ENCODE measurements at places on chromosomes 3 and 15.

DNA sequence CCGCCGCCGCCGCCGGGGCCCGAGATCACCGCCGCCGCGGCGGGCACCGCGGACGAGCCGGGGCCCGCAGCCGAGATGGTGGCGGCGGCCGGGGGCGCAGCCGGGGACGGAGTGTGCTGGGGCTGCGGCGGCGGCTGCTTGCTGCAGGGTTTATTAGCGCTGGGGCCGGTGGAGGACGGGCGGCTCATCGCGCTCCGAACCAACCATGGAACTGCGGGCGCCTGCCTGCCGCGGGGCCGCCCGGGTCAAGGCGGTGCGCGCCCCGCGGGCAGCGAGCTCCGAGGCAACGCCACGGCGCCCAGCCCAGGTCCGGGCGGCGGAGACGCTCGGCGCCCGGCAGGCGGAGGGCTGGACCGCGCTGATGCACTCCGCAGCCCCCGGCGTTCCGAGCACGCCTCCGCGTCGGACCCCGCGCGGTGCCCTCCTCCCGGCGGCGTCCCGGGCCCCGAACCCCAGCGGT is 277 bp downstream of the SIAH2 start:
- DNase-seq = no peak

DNA sequence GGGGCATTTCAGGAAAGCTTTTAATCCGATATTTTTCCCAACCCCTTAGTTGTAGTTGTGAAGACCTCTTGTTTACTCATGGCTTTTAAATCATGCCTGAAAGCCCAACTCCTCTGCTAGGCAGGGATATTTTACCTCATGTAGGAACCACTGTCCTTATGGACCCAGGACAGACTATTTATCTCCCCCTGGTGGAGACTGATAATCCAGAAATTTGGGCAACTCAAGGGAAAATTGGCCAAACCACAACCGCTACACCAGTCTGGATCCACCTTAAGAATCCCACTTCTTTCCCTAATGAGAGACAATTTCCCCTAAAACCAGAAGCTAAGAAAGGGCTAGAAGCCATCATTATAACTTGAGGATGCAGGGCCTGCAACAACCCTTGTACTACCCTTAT is 248.1 kb upstream of the STAC start:
- no peak for DNase-seq

- DNase-seq = no peak
These were observed 487.5 kb upstream of the TPRG1 start for GRCh38 chr3:188684276-188684675.

- DNase-seq = no peak
These were observed 325.1 kb downstream of the CACNA2D3 start for GRCh38 chr3:54447427-54447826.

DNA sequence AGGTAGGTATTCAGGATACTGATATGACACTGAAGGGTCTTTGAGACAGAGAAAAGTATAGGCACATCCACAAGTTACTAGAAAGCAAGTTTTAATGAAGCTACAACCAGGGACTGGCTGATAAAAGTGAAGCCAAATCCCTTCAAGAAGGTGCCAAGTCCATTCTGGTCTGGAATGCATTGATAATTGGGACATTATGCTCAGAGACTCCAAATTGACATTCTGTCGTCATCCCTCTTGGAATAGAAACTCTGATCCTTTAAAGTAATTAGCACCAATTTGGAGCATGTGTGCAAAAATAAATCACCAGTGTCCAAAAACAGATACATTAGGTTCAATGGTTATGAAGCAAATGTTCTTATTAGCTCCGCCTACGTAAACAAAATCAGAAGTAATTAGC is 47.3 kb upstream of the BCL6 start:
- DNase-seq = no peak

GRCh38 chr3:16366581-16366980 is 101.6 kb downstream of the OXNAD1 start:
- DNase-seq = no peak

GRCh38 chr3:120418446-120418845 is 32.3 kb downstream of the FSTL1 start:
- DNase-seq = no peak

- DNase-seq = no peak
These were observed 10.1 kb upstream of the CAPN3 start for GRCh38 chr15:42349186-42349585.

DNA sequence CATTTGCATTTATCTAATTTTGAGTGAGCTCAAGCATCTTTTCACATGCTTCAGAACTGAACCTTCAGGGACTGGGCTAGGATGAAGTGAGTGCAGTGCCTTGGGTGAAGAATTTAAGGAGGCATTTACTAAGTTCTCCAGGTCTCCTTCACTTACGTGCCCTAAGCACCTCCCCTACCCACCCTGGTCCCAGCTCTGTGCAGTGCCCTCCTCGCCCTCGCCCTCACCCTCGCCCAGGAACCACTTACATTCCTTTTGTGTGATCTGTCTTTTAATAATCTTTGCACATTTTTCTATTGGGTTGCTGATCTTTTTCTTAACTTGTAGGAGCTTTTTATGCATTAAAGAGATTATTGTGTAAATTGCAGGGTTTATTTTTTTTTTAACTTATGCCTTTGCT is 322.6 kb downstream of the THSD4 start:
- no peak for DNase-seq

- no peak for DNase-seq
These were observed 115.2 kb upstream of the TSC22D2 start for GRCh38 chr3:150292891-150293290.

- DNase-seq = no peak
These were observed 423.7 kb downstream of the EPHB1 start for GRCh38 chr3:135218782-135219181.

DNA sequence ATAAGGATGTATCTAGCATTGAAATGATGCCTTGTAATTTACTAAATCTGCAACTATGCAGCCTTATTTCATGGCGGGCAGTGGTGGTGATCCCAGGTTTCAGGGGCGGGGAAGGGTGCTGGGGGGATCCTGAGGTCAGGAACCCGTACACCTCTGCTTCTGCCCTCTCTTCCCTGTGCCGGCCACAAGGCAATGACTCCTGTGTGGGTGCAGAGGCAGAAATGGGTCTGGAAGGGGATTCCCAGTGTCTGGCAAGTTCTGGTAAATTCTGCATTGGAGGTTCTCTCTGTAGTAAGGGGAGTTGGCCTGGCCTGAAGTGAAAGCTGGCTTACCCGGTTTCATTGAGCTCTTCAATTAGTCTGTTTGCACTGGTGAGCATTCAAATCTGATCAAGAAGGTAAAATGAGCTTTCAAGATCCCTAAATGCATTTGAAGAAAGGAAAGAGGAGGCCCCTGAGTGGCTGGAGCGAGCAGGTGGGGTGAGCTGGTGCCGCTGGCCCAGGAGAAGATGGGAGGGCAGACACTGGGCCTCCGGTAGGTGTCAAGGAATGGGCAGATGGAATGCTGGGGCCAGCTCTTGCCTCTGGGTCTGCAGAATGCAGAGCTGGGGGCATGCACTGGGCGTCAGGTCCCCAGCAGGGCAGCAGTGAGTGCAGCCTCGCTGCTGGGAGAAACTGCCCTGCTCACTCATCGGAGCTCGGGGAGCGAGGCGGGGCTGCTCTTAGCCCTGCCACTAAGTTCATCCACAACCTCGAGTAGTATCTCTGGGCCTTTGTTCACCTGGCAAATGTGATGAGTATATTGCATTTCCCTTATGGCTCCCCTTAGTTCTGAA is 13.7 kb downstream of the NRROS start:
- no peak for DNase-seq

- no peak for DNase-seq
These were observed 258.7 kb downstream of the SLCO3A1 start for GRCh38 chr15:92112180-92112579.

DNA sequence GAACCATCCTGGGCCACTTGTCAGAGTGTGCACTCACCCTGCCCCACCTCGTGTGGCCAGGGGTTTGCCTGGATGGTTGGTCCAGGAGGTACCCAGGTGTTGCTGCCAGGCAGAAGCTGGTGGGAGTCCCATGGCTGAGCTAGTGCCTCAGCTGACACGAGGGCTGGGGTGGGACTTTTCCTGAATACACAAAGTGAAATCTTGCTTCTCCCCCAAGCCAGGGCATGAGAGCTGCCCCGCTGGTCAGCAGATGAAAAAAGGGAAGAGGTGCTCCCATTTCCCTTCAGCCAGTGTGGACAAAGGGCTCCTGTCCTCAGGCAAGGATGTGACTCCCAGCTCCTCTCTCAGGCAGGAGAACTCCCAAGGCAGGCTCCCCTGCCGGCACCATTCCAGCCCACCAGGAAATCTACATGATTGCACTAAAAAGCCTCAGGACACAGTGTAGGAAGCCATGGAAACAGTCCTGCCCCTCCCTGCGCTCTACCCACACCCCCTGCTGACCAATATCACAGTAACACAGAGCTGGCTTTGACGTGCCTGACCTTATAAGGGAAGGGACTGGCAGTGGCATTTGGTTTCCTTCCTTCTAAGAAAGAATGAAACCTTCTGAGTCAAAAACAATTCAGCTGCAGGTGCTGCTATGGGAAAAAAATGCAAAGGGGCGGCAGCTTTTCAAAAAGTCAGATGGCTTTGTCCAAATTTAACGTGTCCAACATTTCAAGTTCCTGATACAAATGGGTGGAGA is 33.9 kb downstream of the MYO5C start:
- peak; percentile 40 for DNase-seq

GRCh38 chr3:49341996-49342395 is 2.1 kb upstream of the USP4 start:
- DNase-seq = no peak

- DNase-seq = no peak
These were observed 36.9 kb downstream of the GPR171 start for GRCh38 chr3:151166161-151166560.

- DNase-seq = no peak
These were observed 39.9 kb downstream of the GALNT15 start for GRCh38 chr3:16214366-16214765.

DNA sequence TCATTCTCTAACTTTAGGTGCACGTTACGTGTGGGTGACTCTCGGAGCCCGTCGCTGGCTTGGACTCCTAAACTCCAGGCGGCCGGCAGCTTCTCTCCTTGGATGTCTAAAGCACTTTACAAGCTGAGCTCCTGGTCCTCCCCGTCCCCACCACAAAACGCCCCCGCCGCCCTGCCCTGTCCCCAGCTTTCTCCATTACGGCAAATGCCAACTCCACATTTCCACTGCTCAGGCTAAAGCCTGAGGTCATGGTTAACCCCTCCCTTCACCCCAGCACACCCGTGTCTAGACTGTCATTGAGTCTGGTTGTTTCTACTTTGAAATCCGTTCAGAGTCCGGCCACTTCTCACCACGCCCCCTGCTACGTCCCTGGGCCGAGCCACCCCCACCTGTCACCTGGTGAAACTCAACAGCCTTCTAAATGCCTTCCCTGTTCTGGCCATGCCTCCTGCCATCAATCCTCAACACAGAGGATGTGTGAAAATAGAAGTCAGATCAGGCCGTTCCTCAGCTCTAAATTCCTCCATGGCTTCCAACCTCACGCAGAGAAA is 8.1 kb upstream of the PCSK6 start:
- no peak for DNase-seq

DNA sequence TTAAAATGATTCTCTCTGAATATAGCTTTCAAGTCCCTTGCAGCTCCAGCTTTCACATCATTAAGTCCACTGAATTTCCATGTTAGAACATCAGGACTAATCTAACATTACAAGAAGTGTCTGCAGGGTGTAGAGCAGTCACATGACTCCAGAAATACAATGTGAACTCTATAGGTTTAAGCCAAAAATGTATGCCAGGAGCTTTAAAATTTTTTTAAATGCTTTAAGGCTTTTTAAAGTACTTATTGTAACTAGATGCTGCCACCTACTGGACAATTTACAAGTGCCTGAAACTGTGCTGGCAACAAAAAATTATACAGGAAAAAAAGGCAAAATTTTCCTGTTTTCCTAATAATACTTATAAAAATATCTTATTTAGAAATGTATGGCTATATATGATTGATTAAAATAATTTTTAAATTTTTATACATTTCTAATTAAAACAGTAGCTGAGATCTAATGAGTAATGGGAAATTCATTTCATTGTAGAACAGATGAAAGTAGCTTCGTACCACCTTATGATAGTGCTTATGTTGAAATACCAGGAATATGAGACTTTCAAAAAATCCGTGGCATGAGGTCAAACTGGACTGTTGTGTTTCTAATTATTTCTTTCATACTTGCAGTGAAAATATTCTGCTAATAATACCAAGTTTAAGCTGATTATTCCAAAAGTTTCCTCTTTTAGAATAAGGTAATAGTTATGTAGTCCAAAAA is 25.7 kb downstream of the FSIP1 start:
- DNase-seq = no peak

- DNase-seq = peak; percentile 11
These were observed 22.8 kb downstream of the MYO1E start for GRCh38 chr15:59349680-59350420.

GRCh38 chr3:36227980-36228379 is 152.3 kb upstream of the STAC start:
- no peak for DNase-seq

DNA sequence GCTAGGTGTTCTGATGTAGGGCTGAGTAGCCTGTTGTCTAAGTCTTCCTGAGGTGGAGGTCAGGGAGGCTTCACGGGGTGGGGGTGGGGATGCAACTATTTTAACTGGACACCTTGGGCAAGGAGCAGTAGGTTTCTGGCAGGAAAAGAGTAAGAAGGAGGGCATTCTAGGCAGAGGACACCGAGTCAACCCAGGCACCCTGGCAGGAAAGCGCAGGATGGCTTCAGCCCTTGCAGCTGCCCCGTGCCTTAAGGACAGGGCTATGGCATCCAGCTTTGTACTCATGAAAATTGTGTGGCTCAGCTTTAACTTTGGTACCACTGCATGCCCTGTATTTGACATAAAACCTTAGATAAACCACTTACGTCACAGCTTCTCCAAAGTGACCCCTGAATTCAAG is 6.4 kb upstream of the FILIP1L start:
- DNase-seq = no peak

DNA sequence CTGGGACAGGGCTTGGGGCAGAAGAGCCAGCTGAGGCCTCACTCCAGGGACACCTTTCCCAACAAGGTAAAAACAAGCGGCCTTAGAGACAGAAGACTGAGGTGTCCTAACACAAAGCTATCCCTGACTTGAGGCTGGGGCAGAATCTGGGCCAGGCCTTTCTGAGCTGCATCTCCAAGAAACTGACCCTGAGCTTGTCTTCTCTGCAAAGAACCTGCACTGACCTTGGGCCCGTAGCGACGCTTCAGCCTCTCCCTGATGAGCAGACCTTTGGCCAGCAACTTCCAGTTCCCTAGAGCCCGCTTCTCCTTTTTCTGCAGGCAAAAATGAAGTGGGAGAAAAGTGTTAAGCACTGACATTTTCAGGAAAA is 22.2 kb downstream of the TMEM43 start:
- DNase-seq = no peak

DNA sequence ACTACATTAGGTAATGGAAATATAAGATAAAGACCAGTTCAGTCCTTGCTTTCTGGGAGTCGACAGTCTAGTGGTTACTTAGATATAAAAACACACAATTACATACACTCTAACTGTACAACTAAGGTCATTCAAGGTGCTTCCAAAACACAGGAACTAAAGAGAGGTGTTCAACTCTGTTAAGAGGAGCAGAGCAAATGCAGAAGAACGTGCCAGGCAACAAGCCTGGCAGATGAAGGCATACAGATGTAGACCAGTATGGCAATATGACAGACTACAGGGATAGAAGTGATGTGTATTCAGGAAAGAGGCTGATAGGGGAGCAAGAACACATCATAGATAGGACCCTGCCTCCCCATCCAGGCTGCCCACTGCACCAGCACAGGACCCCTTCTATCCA is 78.3 kb downstream of the CBLB start:
- DNase-seq = no peak

- no peak for DNase-seq
These were observed 1.4 kb downstream of the CIB2 start for GRCh38 chr15:78129751-78130287.
